ENCODE measurements at places on chromosomes 5 and 9.

DNA sequence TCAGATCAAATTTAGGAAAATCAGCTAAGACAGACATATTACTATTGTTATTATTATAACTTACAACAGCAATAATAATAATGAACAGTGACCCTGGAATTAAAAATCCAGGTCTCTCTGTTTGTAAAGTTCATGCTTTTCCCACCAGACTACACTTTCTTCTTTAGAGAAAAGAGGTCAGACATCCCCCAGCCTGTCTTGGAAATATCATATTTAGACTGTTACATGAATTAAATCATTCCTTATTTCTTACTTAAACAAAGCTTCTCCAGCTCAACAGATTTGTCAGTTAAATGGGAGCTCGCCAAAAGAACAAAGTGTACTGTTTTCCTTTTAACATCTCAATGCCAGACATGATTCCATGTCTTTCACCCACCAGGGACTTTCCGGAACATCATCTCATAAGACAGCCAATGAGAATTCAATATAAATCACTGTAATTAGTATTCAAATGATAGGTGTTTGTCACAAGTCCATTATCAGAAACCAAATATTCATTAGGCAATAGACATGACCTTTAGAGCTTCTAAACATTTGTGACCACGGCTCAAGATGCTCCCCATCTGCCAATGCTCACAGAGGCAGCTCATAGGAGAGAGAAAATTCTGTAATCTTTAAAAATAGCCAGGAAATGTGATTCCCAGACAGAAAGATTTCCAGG, 351.9 kb downstream of the ENC1 start:
- no peak for DNase-seq

DNA sequence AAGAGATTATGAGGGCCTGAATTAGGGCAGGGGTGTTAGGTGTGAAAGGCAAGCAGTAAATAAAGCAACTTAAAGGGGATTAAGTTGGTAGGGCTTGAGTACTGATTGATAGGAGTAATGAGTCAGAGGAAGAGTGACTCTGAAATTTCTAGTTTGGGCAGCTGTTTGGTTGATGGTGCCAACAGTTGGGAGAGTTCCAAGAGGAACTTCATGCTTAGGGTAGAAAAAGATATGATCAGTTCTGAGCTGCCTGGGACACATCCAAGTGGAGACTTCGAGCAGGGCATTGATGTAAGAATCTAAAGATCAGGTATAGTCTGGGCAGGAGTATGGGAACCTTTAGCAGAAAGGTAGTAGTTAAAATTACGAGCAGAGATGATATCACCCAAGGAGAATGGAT, 10.2 kb downstream of the MAMDC2 start:
- no peak for DNase-seq

DNA sequence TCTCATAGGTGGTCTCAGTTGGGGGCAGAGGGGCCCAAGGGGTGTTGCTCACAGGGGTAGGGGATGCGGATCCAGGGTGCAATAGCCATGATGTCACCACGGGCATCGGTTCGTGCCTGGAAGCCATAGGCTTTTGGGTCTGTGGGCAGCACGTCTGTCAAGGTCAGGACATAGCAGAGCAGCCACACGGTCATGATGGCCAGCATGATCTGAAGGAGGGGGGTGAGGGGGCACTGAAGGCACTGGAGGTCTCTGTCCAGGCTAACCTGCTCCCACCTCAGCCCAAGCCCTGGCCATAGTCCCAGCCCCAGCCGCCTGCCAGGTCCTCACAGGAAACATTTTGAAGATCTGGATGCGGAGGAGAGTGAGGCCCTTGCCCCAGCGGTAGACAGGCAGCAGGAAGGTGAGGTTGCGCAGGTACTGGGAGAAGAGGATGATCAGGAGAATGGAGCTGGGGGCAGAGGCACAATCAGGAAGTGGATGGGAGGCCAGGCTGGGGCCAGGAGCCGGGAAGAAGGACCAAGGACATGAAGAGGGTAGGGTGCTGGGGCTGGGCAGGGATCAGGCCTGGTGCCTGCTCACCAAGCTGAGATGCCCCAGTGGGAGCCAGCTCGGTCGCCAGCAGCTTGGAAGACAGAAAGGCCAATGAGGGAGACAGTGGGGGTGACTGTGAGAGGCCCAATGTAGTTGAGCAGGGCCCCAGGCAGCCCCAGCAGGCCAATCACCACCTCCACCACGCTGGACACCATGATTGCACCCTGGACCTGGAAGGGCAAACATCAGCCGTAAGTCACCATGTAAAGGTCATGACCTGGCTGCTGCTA, 3.3 kb downstream of the SLC23A1 start:
- DNase-seq = peak; percentile 53

DNA sequence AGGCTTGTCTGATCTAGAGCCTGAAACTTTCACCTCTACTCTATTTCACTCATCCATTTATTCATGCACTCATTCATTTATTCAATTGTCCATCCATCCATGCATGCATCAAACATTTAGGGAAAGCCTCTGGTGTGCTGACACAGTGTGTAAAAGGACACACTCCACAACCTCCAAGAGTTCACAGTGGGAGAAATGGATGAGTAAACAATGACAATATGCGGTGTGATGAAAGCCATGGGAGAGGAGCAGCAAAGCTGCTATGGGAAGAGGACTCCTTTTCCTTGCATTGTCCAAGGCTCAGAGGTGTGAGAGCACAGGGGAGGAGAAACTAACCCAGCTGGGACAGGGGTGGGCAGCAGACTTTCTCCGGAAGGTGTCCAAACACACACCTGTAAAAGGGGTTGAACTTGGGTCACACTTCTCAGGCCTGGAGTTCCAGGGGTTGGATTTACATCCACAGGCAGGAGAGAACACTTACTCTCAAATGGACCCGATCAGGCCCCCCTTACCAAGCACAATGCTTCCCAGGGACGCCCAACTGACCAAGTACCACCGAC, 21.2 kb upstream of the PFDN1 start:
- DNase-seq = no peak

- DNase-seq = no peak
Observed at GRCh38 chr5:56279291-56279690, 46.2 kb upstream of the ANKRD55 start.

DNA sequence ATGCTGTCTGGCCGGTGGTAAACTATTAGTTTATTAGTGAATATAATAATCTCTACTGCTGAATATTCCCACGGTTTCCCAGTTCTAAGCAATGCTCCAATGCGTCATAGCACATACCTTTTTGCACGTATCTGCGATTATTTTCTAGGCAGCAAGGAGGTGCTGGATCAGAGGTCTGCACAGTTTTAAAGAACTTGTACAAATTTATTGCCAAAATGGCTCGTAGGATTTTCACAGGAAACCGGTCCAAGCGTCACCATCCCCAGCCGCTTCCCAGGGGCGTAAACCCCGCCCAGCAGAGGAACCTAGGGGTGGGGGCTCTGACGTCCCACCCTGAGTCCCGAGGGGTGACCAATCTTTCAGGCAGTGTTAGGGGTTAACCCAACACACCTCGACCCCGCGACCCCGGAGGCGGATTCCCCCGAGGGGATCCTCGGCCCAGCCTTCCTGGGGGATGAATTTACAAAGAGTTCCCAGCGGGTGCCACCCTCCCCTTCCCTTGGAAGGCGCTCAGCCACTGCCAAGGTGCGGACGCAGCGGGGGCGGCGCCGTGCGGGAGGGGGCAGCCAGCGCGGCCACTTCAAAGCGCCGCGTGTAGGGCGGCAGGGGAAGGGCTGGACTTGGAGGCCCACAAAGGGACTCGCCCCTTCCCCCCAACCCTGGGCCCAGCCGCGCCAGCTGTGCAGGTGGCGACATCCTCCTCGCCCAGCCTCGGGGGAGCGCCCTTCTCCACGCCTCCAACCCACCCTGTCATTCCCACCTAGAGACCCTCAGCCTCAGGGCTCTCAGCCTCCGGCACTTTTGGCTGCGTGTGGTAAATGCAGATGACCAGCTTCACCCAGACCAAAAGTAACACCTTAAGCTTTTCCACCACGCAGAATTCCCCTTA, 43.5 kb upstream of the TCF7 start:
- no peak for DNase-seq

DNA sequence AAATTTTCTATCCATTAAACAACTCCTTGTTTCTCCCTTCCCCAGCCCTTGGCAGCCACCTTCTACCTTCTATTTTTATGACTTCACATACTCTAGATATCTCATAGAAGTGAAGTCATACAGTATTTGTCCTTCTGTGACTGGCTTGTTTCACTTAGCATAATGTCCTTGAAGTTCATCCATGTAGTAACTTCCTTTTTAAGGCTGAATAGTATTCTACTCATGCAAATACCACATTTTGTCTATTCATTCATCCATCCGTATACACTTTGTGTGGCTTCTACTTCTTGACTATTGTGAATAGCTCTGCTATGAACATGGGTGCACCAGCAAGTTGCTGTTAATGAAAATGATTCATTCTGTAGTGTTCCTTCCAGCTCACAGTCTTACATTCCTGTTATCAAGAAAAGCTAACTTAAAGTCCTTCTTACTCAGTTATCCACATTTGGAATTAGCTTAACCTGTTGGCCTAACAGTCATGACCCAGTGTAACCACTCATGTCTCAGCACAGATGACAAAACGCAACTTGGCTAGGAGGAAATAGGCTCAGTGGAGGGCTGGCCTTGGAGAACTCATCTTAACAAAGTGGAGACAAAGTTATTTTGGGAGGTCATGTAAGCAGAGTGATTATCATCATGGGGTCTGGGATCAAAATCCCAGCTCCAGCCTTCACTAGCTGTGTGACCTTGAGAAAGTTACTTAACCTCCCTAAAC, 129.7 kb upstream of the MAP3K1 start:
- DNase-seq = no peak

DNA sequence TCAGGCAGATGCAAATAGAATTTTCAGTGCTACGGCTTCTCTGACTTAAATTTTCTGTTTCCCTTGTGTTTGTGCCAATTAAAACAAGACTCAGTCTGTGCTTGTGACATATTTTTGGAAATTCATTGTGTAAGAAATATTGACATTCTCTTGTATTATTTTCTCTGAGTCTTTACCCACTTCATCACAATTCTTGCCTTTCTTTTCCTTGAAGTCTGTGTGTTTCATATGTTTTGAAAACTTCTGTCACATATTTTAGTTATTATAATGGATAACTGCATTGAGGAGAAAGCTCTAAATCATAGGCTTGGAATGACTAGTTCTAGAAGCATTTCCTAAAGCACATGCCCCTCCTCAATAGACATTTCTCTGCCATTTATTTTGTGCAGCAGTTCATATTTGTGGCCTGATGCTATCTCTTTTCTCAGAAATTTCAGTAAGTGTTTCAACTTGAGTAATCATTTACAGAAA, 206.6 kb downstream of the PALM2AKAP2 start:
- no peak for DNase-seq

DNA sequence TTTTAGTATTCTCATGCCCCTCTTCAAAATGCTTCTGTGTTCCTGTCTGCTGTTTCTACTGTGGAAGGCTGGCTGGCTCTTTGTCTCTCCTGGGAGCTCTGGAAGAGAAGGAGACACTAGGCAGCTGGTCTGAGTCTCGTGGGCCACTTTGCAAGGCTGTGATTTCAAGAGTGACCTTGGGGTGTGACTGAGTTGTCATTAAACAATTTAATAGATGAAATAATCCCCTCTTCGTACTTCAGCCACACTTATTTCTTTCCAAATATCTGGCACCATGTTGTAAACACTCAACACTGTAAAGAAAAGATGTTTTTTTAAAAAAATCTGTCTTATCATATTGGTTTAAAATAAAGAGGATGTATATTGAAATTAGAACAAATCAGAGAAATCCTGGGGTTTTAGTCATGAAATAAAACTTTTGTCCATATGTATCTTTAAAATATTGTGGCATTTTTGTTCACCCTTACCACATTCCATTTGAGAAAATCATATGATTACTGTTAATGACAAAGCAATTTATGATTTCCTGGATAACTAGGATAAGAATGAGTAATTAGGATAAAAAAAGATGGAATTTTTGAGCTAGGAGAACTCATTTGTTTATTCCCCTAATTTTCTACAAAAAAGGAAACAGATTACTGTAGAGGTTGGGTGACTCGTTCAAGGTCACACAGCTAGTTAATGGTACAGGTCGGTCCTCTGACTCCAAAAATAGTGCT, 200.8 kb downstream of the MAT2B start:
- DNase-seq = no peak
